ENCODE measurements at places on chromosomes 11 and 22. TPM values are rescaled to one million over a fixed set of nuclear protein-coding genes. Genes with fewer than 3 reads are reported as not detected.

Gene C22orf31
- total RNA-seq, result not detected

DNA sequence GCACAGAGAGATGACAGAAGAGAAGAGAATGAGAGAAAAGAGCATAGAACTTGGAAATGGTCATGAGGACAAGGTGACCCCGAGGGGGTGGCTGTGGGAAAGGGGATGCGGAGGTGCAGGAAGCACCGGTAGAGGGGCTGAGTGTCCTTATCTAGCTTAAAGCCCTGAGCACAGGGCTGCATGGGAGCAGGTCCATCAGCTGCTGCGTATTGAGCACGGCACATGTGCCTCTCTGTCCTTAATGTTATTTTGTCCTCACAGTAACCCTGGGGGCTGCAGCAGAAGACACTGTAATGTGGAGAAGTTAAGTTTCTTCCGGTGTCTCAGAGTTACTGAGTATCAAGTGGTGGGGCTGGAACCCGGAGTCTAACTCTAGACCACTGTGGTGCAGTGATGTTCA lies 94.4 kb upstream of the OR4B1 start:
- no peak for DNase-seq

- no peak for DNase-seq
These were observed 10.7 kb downstream of the SLCO2B1 start for GRCh38 chr11:75161506-75162095.

- no peak for DNase-seq
These were observed 859.4 kb upstream of the CHORDC1 start for GRCh38 chr11:91082255-91082654.

DNA sequence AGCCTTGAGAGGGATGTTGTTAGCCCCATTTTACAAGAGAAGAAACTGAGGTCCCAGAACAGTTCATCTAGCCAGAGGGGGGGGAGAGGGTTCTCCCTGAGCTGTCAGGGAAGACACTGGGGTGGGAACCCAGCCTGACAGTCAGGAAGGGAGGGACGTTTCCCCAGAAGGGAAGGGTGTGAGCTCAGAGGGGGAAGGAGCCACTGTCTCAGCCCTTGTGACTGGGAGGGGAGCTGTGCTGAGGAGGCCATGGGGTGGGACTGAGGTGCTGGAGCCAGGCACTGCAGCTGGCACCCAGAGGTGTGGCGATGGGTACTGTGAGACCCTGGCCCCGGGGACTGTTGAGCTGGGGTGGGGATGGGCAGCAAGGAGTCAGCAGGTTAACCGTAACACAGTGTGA lies 35.7 kb downstream of the DAGLA start:
- DNase-seq, result no peak

Gene IGSF22
- total RNA-seq, result 1.3 TPM

DNA sequence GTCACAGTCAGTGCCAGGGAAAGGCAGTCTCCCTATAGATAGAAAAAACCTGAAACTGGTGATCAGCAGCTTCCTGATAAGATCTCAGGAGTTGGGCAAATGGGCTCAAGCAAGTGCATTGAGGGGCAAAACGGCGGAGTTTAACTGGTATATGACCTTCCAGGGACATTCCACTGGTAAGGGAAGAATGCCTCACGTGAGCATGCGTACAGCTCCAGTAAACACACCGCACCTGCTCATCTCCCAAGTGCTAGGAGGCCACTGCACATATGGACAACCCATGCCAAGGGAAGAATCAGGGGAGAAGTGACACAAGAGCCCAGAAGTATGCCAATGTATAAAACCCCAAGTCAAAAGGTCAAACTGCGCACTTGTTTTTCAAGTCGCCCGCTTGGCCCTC lies 11.6 kb downstream of the HEPHL1 start:
- DNase-seq, result no peak

DNA sequence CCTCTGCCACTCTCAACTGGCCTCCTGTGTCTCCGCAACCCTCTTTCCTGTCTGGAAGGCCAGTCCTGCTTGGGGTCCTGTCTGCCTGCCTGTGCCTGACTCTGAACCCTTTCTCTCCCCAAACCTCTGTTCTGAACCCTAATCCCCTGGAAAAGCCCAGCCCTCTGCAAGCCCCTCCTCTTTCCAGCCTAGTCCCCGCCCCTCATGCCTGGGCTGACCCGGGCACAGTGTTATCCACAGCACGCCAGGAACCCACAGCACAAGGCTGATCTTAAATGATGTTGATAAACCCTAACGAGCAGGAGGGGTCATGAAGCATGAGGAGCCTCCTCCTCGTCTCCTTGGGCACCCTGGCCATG lies at the start of gene IFITM10:
IFITM10 (minus strand) TSS at position 115 of the 359 bp plus-strand sequence. CDS start 153 bp downstream, outside the sequence.
- no peak for DNase-seq

All from colonic mucosa (tissue), 4 donors.